ENCODE measurements at places on chromosomes 6 and 20. TPM values are rescaled to one million over a fixed set of nuclear protein-coding genes. Genes with fewer than 3 reads are reported as not detected.

GRCh38 chr6:168309183-168309582 is 10.4 kb downstream of the DACT2 start:
- no peak for DNase-seq

GRCh38 chr6:13398421-13398994 is 70.2 kb upstream of the TBC1D7 start:
- no peak for DNase-seq

- DNase-seq, result no peak
Measured at GRCh38 chr6:154164397-154164796, 125.4 kb downstream of the OPRM1 start.

GRCh38 chr6:422433-423054 is 31.0 kb downstream of the IRF4 start:
- peak; percentile 54 for DNase-seq

DNA sequence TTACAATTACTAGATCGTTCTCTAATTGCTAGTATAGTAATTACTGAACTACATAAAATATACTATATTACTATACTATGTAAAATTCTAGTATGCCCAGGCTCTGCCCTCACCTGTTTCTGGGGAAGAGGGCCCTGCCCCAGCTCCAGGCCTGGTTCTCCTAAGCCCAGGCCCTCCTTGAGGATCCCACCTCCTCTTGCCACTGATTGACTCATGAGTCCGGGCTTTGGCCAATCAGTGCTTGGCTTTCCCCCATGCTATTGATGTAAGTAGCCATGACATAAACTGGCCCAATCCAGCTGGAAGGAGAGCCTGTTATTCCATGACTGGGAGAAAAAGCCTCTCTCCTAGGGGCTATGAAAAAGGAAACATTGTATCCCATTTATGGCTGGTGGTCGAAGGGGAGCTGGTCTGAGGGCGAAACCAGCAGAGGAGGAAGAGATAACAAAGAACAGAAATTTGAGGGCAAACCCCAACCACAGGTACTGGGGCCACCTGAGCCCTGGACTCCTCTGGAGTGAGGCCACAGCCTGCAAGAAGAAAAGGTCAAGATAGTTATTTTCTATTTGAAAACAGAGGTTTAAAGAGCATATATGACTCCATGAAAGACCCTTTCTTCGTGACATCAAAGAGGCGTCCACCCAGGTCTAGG is 129.3 kb upstream of the CD93 start:
- DNase-seq, result no peak

GPR6 gene
- not detected for total RNA-seq

RIPK1 gene
- 16.5 TPM for total RNA-seq

Measured in activated T-cell treated with anti-CD3 and anti-CD28 coated beads, Interleukin-2, amount 50 U/mL, for 4 hours (primary cell).